ENCODE measurements at places on chromosomes 5 and 9. TPM values are rescaled to one million over a fixed set of nuclear protein-coding genes. Genes with fewer than 3 reads are reported as not detected.

Gene BARHL1
- total RNA-seq: not detected

DNA sequence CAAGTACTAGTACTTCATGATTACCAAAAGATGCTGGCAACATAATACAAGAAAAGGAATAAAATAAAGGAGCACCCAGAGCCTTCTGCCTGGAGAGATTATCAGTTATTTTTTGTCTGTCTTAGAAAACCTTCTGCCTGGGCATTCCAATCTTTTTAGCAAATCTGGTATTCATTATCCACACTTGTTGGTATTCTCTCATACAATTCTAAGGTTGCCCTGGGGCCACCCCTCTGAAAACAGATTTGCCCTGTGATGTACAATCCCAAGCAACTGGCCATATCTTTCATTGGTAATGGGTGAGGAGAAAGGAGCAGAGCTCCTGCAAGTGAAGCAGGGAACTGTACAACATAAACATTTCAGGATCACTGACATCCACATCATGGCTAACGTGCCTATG is 47.8 kb downstream of the WDR41 start:
- no peak for DNase-seq
- H3K4me3 ChIP-seq: no peak overlapping the region
- H3K4me1 ChIP-seq: no peaks in the 10 kb centered on the region
- no peak overlapping the region for H3K27ac ChIP-seq
- peaks cover 4% of the 10 kb centered on the region for H3K36me3 ChIP-seq
- no peaks in the 10 kb centered on the region for H3K27me3 ChIP-seq

DNA sequence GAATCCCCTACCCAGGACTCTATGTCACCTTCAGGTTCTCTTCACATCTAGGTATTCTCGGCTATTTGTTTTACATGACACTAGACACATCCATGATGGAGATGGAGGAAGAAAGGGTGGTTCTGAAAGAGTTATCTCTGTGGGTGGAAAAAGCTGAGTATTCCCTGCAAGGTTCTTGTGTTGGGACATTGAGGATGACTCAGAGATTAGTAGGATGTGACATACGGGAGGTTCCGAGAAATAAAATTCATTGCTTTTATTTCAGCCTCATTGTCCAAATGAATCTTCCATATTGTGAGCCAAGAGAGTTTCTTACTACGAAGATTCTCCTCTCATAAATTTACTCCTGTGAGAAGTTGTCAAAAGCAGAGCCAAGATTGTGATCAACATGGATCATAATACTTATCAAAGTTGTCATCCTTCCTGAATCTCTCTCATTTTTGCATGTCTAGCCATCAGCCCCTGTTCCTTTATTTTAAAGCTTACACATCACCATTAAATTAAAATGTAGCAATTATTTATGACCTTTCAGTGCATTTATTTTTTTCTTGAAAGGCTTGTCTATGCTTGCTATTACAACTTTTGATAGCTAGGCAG is 370.0 kb downstream of the PSAT1 start:
- no peak overlapping the region for H3K27ac ChIP-seq
- H3K4me3 ChIP-seq: no peak overlapping the region
- H3K4me1 ChIP-seq: no peaks in the 10 kb centered on the region
- no peak for DNase-seq

DNA sequence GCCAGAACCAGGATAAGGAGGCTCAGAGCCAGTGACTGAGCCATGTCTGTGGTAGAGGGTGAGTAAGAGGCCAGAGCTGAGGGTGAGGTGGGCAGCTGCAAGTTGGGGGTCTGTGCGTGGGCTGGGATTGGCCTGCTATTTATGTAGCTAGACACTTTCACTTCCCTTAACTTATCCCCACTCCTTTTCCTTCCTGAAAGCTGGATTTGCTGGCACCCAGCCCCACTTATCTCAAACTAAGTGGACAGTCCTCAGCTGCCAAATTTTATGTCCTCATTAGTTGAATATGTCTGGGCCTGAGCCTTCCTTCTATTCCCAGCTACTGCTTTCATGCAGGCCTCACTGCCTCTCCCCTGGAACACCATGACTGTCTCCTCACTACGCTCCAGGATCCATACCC is at the start of gene CCL21:
Gene CCL21 (minus strand): TSS at position 114 of the 400 bp plus-strand sequence. CDS start 70 bp downstream, at position 44.
- no peak within 1 kb of the TSS for H3K4me3 ChIP-seq
- H3K27ac ChIP-seq: no peak within 1 kb of the TSS
- H3K27me3 ChIP-seq: peaks cover 57% of the 10 kb centered on the region
- DNase-seq: no peak
- H3K4me1 ChIP-seq: no peaks in the 10 kb centered on the region

DNA sequence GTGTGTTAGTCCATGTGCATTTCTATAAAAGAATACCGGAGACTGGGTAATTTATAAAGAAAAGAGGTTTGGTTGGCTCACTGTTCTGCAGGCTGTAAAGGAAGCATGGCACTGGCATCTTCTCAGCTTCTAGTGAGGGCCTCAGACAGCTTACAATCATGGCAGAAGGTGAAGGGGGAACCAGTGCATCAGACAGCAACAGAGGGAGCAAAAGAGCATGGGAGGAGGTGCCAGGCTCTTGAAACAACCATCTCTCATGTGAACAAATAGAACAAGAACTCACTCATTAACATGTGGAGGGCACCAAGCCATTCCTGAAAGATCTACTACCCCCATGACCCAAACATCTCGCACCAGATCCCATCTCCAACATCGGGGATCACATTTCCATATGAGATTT is 89.2 kb upstream of the IL33 start:
- H3K4me3 ChIP-seq: no peak overlapping the region
- H3K36me3 ChIP-seq: no peaks in the 10 kb centered on the region
- H3K4me1 ChIP-seq: peaks cover 7% of the 10 kb centered on the region
- H3K27me3 ChIP-seq: no peaks in the 10 kb centered on the region
- DNase-seq: no peak
- H3K27ac ChIP-seq: no peak overlapping the region

DNA sequence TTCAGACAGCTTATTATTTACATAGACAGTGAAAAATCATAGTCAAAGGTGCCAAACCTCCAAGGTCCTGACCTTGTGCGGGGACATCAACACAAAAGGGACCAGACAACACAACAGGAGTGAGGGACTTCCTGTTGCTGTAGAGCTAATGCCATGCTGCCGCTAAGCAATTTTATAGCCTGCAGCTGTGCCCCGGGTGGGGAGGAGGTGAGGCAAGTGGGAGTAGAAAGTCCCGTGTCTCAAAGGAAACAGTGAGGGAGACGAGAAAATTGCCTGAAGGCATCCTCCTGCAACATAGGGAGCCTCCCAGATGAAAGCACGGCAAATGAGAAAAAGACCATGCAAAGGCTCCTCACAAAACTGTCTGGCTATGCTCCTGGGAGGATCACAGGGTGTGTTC is 58.8 kb downstream of the CAAP1 start:
- H3K27ac ChIP-seq: no peak overlapping the region
- no peak overlapping the region for H3K4me3 ChIP-seq
- H3K27me3 ChIP-seq: no peaks in the 10 kb centered on the region
- DNase-seq: no peak
- H3K36me3 ChIP-seq: no peaks in the 10 kb centered on the region

Data from Calu3 (cell line).